ENCODE measurements at places on chromosomes 6 and 20.

GRCh38 chr20:44810061-44810390 is 320 bp downstream of the RIMS4 start:
- DNase-seq, result no peak

DNA sequence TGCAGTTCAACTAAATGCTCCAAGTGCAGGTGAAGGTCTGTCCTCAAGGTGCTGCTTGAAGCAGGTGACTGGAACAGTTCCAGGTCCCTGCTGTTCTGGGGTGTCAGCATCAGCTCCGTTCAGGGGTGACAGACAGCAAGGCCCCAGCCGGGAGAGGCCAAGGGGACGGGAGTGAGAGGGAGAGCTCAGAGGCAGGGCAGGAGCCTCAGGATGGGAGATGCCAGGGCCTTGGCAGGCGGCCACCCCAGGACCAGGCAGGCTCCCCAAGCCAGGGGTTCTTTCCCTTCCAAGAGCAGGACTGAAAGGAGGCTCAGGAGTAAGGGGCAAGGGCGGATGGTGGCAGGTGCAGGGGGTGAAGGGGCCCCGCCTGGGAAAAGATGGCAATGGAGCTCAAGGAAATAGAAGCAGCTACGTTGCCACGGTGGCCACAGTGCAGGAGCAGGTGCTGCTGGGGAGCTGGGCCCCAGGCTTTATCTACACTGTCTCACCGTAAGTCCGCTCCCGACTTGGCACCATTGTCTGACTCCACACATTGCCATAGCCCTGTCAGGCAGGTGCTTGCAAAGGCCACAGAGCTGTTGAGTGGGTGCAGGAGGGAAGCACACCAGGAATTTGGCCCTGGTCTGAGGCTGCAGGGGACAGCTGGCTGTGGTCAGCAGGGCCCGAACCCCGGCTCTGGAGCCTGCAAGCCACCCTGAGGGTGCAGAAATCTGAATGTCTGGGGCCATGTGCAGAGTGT is 43.1 kb downstream of the ERMARD start:
- DNase-seq, result no peak

- DNase-seq, result no peak
Observed at GRCh38 chr20:9412309-9412708, 102.1 kb upstream of the LAMP5 start.

GRCh38 chr6:152300517-152300916 is 336.6 kb downstream of the SYNE1 start:
- no peak for DNase-seq

DNA sequence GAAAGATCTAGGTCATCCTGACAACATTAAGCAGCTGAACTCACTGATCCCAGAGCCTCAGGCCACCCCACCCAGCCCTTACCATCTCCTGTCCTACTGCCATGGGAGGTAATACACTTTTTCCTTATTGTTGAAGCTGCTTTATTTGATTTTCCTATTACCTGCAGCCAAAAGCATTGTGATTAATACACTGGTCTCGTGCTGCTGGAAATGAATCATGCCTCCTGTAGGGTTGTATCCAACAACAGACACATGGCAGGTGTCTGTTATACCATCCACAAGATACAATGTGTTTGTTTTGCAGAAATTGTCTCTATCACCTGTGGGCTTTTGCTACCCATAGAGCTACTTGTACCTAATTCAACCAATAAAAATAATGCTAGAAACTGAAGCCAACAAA is 34.2 kb downstream of the MYLIP start:
- DNase-seq, result no peak

DNA sequence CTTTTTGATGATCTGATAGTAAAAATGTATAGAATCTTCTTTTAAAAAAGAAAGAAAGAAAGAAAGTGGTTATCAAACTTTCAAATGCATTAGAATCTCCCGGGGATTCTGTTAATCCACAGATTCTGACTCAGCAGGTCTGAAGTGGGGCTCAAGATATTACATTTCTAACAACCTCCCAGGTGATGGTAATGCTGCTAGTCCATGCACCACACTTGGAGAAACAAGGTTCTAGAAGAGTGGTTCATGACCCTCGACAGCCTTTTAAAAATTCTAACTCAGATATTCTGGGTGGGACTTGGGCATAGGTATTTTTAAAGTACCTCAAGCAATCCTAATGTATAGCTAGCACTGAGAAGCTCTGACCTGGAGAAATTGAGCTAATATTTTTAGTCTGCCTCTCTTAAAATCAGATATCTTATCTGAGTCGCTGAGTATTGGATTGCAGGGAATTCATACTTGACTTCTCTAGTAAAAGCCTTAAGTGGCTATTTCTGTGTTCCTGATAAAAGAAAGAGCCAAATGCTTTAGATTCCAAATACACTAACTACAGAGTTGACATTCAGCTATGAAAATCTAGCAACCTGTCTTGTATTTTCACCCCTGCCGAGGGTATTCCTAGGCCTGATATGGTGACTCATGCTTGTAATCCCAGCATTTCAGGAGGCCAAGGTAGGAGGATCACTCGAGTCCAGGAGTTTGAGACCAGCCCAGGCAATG is 252.4 kb downstream of the PHACTR1 start:
- no peak for DNase-seq

GRCh38 chr6:53894091-53894490 is 99.3 kb downstream of the LRRC1 start:
- peak; percentile 12 for DNase-seq

DNA sequence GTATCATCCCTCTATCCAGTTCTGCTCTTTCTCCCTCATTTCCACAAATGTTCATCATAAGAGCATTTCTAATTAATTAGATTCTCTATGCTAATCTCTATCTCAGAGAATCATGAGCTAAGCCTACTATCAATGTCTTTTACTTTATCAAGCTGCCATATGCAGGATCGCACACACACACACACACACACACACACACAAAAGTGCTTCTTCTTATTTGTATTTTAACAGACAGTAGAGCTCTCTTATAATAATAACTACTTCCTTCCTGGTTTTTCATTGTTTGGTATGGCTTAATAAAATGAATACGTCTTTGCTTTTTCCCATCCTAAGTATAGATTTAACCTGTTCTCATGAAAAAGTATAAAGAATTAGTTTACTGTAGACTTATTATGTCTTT is 170.2 kb downstream of the HAO1 start:
- no peak for DNase-seq

GRCh38 chr20:58218665-58219341 is 9.7 kb downstream of the ANKRD60 start:
- DNase-seq, result no peak

DNA sequence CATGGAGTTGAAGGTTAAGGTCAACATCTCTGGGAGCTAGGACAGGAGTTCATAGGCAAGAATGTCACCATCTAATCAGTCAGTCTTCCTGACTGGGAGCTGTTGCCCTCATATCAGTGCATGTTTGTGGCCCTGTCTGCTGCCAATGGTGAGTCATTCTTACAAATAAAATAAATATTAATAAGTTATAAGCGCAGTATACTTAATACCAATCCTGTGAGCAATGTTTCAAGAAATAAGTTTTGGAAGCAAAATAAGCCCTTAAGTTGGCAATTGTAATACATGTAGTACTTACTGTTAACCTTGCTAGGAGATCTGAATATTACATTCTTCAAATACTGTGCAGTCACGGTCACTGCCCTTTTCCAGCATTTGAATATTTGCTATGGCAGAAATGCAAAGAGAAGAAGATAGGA is 20.2 kb upstream of the MDGA1 start:
- DNase-seq, result peak; percentile 91

Data from fibroblast of skin of back (primary cell).